Esophagus muscularis mucosa (tissue), 4 donors: ENCODE measurements at places on chromosomes 5 and 9. TPM values are rescaled to one million over a fixed set of nuclear protein-coding genes. Genes with fewer than 3 reads are reported as not detected.

The SNCAIP gene
- total RNA-seq = 0.83 TPM

The SLC45A2 gene
- total RNA-seq = not detected

The FAM120A gene
- 125 TPM for total RNA-seq

The MPDZ gene
- total RNA-seq = 59.5 TPM

The CXXC5 gene
- 22.0 TPM for total RNA-seq

The CERT1 gene
- 34.6 TPM for total RNA-seq

The TICAM2 gene
- 1.7 TPM for total RNA-seq

The ANKS6 gene
- total RNA-seq = 31.4 TPM

The SOX30 gene
- total RNA-seq = 0.34 TPM

The BAAT gene
- not detected for total RNA-seq

The CDH9 gene
- total RNA-seq = not detected

The GABRA1 gene
- not detected for total RNA-seq

The ROR2 gene
- total RNA-seq = 71.8 TPM

The PBX3 gene
- 53.3 TPM for total RNA-seq

The CCL28 gene
- total RNA-seq = 2.3 TPM

The ST6GALNAC4 gene
- 31.1 TPM for total RNA-seq

The TPRN gene
- 10.0 TPM for total RNA-seq

The TIFAB gene
- not detected for total RNA-seq

The ANKRD34B gene
- total RNA-seq = under 0.01 TPM

The GOLPH3 gene
- 277 TPM for total RNA-seq
